Stimulated activated CD4-positive, alpha-beta T cell treated with anti-CD3 and anti-CD28 coated beads, Interleukin-2, amount 100 ng/mL, for 4 hours (primary cell): ENCODE measurements at places on chromosomes 1 and 21.

GRCh38 chr1:117067533-117068370 lies 7.6 kb downstream of the TTF2 start:
- no peak for DNase-seq

DNA sequence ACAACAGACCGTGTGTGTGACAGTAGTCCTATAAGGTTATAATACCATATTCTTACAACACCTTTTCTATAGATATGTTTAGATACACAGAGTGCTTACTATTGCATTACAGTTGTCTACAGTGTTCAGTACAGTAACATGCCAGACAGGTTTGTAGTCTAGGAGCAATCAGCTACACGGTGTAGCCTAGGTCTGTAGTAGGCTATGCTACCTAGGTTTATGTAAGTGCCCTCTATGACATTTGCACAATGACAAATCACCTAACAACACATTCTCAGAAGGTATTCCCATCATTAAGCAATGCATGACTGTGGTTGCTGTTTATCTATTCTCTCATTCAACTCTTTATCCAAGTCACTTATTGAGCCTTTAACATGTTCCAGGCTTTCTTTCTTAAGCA lies 1.8 kb upstream of the WLS start:
- no peak for DNase-seq

DNA sequence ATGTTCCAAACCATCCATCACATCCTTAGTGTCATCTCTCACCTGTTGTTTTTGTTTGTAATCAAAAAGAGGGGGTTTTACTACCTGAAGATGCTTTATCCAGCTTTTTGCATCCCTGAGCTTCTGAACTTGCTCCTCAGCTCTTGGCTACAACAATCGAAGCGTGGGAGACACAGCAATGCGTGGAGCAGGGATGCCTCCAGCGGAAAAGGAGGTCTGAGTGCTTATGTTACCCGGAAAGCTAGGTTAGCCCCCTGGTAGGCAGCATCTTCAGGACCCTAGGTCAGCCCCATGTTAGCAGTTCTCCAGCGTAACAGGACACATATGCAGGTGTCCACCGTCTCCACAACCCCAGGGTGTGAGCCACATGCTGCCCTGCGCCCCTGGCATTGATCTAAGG lies 141.5 kb downstream of the RRAGC start:
- DNase-seq, result no peak

GRCh38 chr1:4058706-4059105 lies 158.6 kb upstream of the C1orf174 start:
- DNase-seq, result no peak

GRCh38 chr1:208393826-208394225 lies 149.6 kb upstream of the PLXNA2 start:
- DNase-seq, result no peak

DNA sequence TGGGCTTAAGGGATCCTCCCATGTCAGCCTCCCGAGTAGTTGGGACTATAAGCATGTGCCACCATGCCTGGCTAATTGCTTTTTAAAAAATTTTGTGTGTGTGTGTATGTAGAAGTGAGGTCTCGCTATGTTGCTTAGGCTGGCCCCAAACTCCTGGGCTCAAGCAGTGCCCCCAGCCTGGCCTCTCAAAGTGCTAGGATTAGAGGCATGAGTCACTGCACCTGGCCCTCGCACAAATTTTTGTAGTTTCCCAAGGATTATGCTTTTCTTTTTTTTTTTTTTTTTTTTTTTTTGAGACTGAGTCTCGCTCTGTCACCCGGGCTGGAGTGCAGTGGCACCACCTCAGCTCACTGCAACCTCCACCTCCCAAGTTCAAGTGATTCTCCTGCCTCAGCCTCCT lies 144.4 kb upstream of the HNRNPU start:
- no peak for DNase-seq

- no peak for DNase-seq
Observed at GRCh38 chr1:158084336-158084735, 90.9 kb downstream of the KIRREL1 start.

GRCh38 chr1:116322752-116323405 lies 50.2 kb upstream of the ATP1A1 start:
- no peak for DNase-seq
